ENCODE measurements at places on chromosomes 2 and 18. TPM values are rescaled to one million over a fixed set of nuclear protein-coding genes. Genes with fewer than 3 reads are reported as not detected.

GAREM2 gene
- total RNA-seq = 4.6 TPM

GAL3ST2 gene
- total RNA-seq = not detected

DDX18 gene
- 88.8 TPM for total RNA-seq

ID2 gene
- total RNA-seq = 240 TPM

BMP10 gene
- 0.27 TPM for total RNA-seq

TMEFF2 gene
- not detected for total RNA-seq

SFTPB gene
- total RNA-seq = not detected

All from T-helper 1 cell treated with Interleukin-12 subunit alpha and Interleukin-12 subunit beta and Interleukin-4 antibody, amounts not matched to agents 30 ng/mL and 1 ng/mL, for 36 hours (primary cell).